ENCODE measurements at places on chromosomes 7 and 10.

GRCh38 chr10:120308589-120308988, 148.4 kb upstream of the PLPP4 start:
- DNase-seq: no peak

GRCh38 chr10:116838143-116838725, 11.1 kb upstream of the ENO4 start:
- no peak for DNase-seq

DNA sequence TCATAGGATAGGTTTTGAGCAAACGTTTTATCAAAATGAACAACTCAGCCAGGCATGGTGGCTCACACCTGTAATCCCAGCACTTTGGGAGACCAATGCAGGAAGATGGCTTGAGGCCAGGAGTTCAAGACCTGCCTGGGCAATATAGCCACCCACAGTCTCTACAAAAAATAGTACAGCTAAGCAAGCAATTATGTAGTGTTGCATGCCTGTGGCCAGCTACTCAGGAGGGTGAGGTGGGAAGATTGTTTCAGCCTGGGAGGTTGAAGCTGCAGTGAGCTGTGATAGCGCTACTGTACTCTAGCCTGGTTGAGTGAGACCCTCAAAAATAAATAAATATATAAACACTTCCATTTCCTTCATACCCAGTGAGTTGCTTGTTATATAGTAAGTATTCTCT, 67.1 kb downstream of the LSMEM1 start:
- no peak for DNase-seq

DNA sequence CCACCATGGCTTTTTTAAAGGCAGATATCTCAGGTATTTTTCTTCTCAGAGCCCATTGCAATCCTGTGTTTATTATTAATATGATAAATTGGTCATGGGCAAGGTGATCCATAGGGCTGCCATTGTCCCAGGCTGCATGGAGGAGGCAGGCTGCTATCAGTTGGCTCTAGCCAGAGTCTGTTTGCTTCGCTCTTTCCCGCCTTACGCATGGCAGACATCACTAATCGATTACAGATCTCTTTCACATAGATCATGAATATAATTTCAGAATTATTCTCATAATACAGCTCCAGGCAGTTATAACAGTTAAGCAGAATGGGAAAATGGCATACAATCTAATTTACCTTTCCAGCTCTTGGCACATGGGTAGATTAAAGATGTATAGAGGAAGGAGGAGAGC, 30.4 kb upstream of the HABP2 start:
- DNase-seq: no peak

- DNase-seq: no peak
These were observed 12.1 kb downstream of the ODAD2 start for GRCh38 chr10:27986821-27987220.

GRCh38 chr7:45224832-45225231, 67.2 kb downstream of the RAMP3 start:
- no peak for DNase-seq

- peak; percentile 69 for DNase-seq
These were observed 99.7 kb upstream of the PITRM1 start for GRCh38 chr10:3272300-3272699.

DNA sequence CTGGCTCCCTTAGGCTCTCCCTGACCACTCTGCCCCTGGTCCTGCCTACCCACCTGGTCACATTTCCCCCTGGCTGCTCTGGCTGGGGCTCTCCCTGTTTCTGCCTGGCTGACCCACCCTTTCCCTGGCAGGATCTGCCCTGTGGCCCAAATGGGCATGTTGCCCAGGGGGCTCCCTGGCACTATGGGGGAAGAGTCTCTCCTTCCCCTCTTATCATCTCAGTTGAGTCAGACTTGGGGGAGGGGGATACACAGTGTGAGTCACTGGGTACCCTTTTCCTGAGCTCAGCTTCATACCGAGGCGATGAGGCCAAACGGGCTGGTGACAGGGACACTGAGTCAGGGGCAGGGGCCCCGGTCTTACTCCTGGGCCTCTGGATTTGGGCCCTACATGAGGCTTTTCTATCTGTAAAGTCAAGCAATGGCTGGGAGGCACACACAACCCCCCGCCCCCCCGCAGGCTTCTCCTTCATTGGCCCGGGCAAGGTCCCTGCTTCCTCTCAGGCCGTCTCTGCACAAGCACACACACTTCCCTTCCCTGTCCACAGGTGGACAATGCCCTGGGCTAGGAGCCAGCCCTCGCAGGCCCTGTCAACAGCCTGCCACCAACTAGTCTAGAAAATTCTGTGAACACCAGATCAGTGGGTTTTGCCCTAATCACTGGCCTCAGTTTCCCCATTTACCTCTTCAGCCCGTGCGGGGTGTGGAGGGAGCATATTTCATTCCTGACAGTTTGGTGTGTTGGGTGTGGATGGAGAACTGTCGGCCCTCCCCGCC, 627 bp upstream of the FLNC start:
- peak; percentile 65 for DNase-seq

GRCh38 chr10:69406302-69406811, 10.4 kb downstream of the TACR2 start:
- DNase-seq: no peak

DNA sequence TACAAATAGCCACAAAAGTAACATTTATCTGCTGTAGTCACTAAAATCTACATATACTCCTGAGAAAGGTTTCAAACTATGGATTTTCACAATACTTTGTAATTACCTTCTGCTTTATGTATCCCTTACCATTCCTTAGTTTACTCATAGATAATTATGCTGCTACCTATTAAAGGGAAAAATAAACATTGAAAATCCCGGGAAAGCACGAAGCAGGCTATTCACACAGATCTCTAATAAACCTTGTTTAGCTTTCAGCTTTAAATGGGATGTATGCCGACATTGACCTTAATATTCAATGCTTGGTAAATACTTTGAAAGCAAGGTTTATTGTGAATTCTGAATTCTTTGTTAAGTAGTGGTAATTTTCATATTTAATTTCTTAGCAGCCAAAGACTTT, 58.5 kb upstream of the SMIM30 start:
- no peak for DNase-seq

DNA sequence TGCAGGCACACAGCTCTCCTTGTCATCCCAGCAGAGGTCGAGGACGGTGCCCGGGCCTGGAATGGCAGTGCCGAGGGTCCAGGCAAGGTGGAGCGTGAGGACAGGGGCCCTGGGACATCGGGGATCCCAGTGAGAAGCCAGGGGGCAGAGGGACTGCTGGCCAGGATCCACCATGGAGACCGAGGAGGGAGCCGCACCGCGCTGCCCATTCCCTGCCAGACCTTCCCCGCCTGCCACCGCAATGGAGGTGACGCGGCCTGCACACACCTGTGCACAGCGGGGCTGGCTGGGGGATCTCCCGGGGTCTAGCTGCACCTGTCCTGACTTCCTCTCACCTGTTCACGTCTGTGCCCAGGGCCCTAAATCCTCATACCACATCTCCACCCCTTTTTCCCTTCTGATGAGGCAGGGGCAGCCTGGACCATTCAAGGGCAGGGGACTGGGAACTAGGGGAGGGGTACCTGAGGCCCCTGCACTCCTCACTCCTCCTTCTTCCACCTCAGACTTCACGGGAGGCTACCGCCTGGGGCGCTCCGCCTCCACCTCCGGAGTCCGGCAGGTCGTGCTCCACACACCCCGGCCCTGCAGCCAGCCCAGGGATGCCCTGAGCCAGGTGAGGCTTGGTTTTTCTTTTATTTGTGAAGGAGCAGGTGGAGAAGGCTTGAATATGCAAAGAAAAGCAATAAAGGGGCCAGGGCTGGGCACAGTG, 6.9 kb downstream of the NYAP1 start:
- no peak for DNase-seq

DNA sequence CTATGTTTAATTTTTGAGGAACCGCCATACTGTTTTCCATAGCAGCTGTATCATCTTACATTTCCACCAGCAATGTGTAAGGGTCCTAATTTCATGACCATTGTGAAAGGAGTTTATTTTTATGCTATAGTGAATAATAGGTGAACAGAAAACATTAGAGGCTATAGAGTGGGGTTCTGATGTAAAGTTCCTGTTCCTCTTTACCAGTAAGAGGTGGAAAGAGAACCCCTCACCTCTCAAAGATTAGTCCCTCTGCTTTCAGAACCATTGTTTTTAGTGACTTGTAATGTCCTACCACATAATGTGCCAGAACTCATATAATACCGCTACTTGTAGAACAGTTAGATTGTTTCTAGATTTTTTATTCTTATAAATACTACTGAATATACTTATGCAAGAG, 34.2 kb downstream of the SUFU start:
- DNase-seq: no peak
